ENCODE measurements at places on chromosomes 16 and 17. TPM values are rescaled to one million over a fixed set of nuclear protein-coding genes. Genes with fewer than 3 reads are reported as not detected.

- H3K27me3 ChIP-seq: no peaks in the 10 kb centered on the region
- DNase-seq: no peak
- no peak overlapping the region for H3K4me3 ChIP-seq
- H3K27ac ChIP-seq: no peak overlapping the region
Observed at GRCh38 chr17:66445229-66445628, 142.8 kb downstream of the PRKCA start.

DNA sequence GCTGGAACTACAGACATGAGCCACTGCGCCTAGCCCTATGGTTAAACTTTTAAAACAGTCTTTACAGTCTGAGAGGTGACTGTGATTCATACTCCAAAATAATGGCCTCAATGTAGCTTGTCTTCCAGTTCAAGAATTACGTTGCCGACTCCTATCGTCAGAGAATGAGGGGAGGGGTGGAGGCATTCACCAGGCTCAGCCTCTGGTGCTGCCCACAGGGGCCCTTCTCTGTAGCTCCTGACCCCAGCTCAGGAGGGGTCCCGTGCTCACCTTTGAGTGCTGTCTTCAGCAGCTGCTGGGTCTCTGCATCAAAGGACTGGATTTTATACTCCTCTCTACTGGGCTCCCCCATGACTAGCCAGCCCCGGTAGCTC, 1.2 kb downstream of the MIF4GD start:
- H3K27ac ChIP-seq: no peak overlapping the region
- H3K36me3 ChIP-seq: peaks cover 41% of the 10 kb centered on the region
- peak overlapping the region; percentile 76 for H3K4me3 ChIP-seq
- DNase-seq: no peak

GRCh38 chr16:84787263-84787622, 32.5 kb upstream of the CRISPLD2 start:
- H3K27me3 ChIP-seq: no peaks in the 10 kb centered on the region
- no peak overlapping the region for H3K4me3 ChIP-seq
- no peak for DNase-seq
- H3K4me1 ChIP-seq: no peaks in the 10 kb centered on the region
- H3K27ac ChIP-seq: no peak overlapping the region
- no peaks in the 10 kb centered on the region for H3K36me3 ChIP-seq

DNA sequence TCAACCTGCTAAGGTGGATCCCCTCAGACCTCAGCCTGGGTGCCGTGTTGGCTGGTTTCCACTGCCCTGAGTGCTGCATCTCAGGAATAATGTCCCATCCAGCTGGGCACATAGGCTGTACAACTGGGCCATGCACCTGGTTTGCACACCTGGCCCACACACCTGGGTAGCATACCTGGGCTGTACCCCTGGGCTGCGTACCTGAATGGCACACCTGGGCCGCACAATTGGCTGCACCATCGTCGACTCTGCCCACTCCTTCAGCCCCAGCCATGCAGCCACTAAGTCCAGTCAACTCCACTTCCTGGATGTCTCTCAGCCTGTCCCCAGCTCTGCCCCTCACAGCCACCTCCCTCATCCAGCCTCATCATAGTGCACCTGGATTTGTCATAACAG, 7.9 kb downstream of the SLC5A10 start:
- H3K36me3 ChIP-seq: no peaks in the 10 kb centered on the region
- H3K4me1 ChIP-seq: no peaks in the 10 kb centered on the region
- no peak overlapping the region for H3K4me3 ChIP-seq
- no peak for DNase-seq
- H3K27me3 ChIP-seq: no peaks in the 10 kb centered on the region
- H3K27ac ChIP-seq: no peak overlapping the region

- no peak overlapping the region for H3K27ac ChIP-seq
- no peak overlapping the region for H3K4me3 ChIP-seq
- H3K27me3 ChIP-seq: no peaks in the 10 kb centered on the region
- no peak for DNase-seq
- H3K36me3 ChIP-seq: no peaks in the 10 kb centered on the region
- no peaks in the 10 kb centered on the region for H3K4me1 ChIP-seq
Observed at GRCh38 chr16:65413861-65414260, 292.0 kb upstream of the CDH11 start.

- H3K4me3 ChIP-seq: no peak overlapping the region
- H3K27me3 ChIP-seq: no peaks in the 10 kb centered on the region
- H3K4me1 ChIP-seq: peaks cover 2% of the 10 kb centered on the region
- DNase-seq: no peak
Observed at GRCh38 chr17:3985846-3986245, 21.6 kb upstream of the ATP2A3 start.

DNA sequence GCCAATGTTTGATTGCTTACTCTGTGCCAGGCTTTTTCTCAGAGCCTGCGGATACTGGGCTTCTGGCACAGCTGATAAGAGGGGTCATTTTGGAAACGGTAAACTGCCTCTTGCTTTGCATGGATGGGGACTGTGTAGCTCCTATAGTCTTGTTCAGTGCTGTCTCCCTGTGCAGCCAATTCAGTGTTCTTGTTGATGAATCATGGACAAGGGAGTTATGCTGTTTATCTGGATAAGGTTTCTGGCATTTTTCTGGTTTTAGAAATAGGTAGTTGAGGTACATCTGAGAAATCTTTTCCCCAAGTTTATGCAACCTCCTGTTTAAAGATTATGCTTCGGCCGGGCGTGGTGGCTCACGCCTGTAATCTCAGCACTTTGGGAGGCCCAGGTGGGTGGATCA, 16.7 kb upstream of the TANGO6 start:
- H3K27me3 ChIP-seq: no peaks in the 10 kb centered on the region
- no peak overlapping the region for H3K27ac ChIP-seq
- no peak for DNase-seq

- no peak overlapping the region for H3K27ac ChIP-seq
- peaks cover 48% of the 10 kb centered on the region for H3K36me3 ChIP-seq
- no peaks in the 10 kb centered on the region for H3K4me1 ChIP-seq
Observed at GRCh38 chr17:1898332-1898731, 68.5 kb downstream of the RPA1 start.

DNA sequence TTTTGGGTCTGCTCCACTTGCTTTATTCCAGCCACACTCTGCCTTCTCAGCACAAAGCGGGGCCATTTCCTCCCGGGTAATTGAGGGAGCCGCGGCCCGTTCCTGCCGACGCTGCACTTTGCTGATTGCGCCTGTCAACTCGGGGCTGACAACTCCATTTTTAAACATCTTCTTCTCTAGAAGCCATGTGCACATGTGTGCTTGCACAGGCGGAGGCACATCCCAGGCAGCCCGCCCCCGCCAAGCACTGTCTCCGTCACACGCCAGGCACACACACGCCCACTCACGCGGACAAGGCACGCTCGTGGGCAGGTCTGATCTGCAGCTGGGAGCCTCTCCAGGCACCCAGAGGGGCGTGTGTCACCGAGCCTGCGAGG, 63.2 kb downstream of the ENGASE start:
- no peak overlapping the region for H3K27ac ChIP-seq
- no peaks in the 10 kb centered on the region for H3K27me3 ChIP-seq
- H3K36me3 ChIP-seq: peaks cover 3% of the 10 kb centered on the region
- H3K4me3 ChIP-seq: no peak overlapping the region
- H3K4me1 ChIP-seq: no peaks in the 10 kb centered on the region

- no peaks in the 10 kb centered on the region for H3K27me3 ChIP-seq
- DNase-seq: no peak
- H3K27ac ChIP-seq: no peak overlapping the region
- no peaks in the 10 kb centered on the region for H3K4me1 ChIP-seq
- H3K36me3 ChIP-seq: no peaks in the 10 kb centered on the region
- no peak overlapping the region for H3K4me3 ChIP-seq
Observed at GRCh38 chr17:9935408-9935807, 30.3 kb upstream of the RCVRN start.

- no peak overlapping the region for H3K27ac ChIP-seq
- DNase-seq: no peak
- no peak overlapping the region for H3K4me3 ChIP-seq
- no peaks in the 10 kb centered on the region for H3K4me1 ChIP-seq
- no peaks in the 10 kb centered on the region for H3K27me3 ChIP-seq
Observed at GRCh38 chr16:63876103-63876502, 1245.8 kb downstream of the CDH11 start.

- H3K36me3 ChIP-seq: peaks cover 37% of the 10 kb centered on the region
- H3K27me3 ChIP-seq: no peaks in the 10 kb centered on the region
- peak overlapping the region; percentile 75 for H3K27ac ChIP-seq
- peak; percentile 93 for DNase-seq
Observed at GRCh38 chr17:39199820-39200069, 338 bp upstream of the RPL19 start.

- no peak overlapping the region for H3K4me3 ChIP-seq
- H3K4me1 ChIP-seq: no peaks in the 10 kb centered on the region
- no peak overlapping the region for H3K27ac ChIP-seq
- no peaks in the 10 kb centered on the region for H3K27me3 ChIP-seq
- no peak for DNase-seq
Observed at GRCh38 chr17:44223541-44224071, 4.1 kb upstream of the UBTF start.

- DNase-seq: peak; percentile 53
- no peaks in the 10 kb centered on the region for H3K4me1 ChIP-seq
Observed at GRCh38 chr16:1426734-1427471, 4.0 kb upstream of the PERCC1 start.

The CDH11 gene
- 5.4 TPM for total RNA-seq

The PDP2 gene
- total RNA-seq: 23.1 TPM

The ZMYND15 gene
- 0.44 TPM for total RNA-seq

The MRC2 gene
- total RNA-seq: 18.7 TPM

The EPOP gene
- 6.1 TPM for total RNA-seq

The MYH11 gene
- total RNA-seq: 0.88 TPM

The ACSM5 gene
- total RNA-seq: not detected
